Chondrocyte (in vitro differentiated cells): ENCODE measurements at places on chromosomes 2 and 18. TPM values are rescaled to one million over a fixed set of nuclear protein-coding genes. Genes with fewer than 3 reads are reported as not detected.

SERPINB13 gene
- not detected in 3 replicates for total RNA-seq

FOXI3 gene
- total RNA-seq, result not detected in 3 replicates

GRCh38 chr2:121771976-121772742 lies 16.7 kb downstream of the TSN start:
- DNase-seq, result no peak
- H3K36me3 ChIP-seq, result peaks cover 8% of the 10 kb centered on the region
- H3K27me3 ChIP-seq, result no peaks in the 10 kb centered on the region
- peaks cover 16% of the 10 kb centered on the region for H3K4me1 ChIP-seq
- no peak overlapping the region for H3K27ac ChIP-seq

- no peak overlapping the region for H3K4me3 ChIP-seq
- no peak for DNase-seq
- peaks cover 4% of the 10 kb centered on the region for H3K4me1 ChIP-seq
- no peaks in the 10 kb centered on the region for H3K36me3 ChIP-seq
Observed at GRCh38 chr2:126809340-126809739, 89.3 kb upstream of the TEX51 start.
